ENCODE measurements at places on chromosomes 5 and 9.

- no peak for DNase-seq
These were observed 42.5 kb downstream of the TMEM167A start for GRCh38 chr5:83034528-83035207.

DNA sequence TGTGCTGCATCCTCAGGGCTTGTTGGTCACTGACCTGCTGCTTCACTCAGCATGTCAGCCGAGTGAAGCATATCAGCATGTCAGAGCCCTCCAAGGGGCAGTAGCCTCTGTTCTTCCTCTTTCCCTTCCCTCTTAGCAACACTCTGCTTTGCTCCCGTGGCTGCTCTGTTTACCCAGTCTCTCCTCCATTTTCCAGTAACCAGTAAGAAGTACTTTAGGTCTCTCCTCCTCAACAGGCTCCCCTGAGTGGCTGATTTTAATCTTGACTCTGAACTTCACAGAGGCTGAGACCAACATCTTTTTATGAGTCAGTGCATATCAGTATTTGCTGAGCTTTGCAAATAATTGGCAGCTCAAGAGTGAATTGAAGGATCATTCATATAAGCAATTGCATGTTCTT is 18.6 kb upstream of the ADRB2 start:
- no peak for DNase-seq

DNA sequence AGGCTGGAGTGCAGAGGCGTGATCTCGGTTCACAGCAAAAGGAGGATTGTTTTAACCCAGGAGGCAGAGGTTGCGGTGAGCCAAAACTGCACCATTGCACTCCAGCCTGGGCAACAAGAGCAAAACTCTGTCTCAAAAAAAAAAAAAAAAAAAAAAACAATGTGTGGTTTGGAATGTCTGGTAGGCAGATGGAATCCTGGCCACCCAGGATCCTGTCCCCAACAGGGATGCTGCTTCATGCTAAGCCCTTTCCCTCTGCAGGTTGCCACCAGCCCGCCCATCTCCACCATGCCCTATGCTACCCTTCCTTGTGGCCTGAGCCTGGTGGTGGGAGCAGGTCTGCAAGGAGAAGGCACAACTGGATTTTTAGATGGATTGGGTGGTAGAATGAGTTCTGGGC is 129.7 kb upstream of the HAND1 start:
- DNase-seq, result no peak

- no peak for DNase-seq
These were observed 20.8 kb downstream of the TMEM245 start for GRCh38 chr9:109098960-109099308.

DNA sequence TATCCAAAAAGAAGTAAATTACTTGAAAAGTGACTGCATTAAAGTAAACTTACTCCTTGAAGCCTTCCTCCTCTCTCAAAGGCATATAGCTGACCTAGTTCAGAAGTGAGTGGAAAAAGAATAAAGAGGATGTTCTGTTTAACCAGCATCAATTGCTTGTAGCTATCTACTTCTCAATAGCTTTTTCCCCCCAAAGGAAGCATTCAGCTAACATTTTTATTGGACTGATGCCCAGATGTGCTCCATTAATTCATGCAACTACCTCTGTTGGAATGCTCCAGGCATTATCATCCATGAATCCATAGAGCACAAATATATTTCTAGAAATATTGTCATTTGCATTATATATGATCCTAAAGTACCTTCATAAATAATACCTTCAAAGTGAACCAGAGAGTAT is 132.8 kb downstream of the RASEF start:
- no peak for DNase-seq

GRCh38 chr5:142325725-142326479 is 1.1 kb upstream of the SPRY4 start:
- peak; percentile 9 for DNase-seq

DNA sequence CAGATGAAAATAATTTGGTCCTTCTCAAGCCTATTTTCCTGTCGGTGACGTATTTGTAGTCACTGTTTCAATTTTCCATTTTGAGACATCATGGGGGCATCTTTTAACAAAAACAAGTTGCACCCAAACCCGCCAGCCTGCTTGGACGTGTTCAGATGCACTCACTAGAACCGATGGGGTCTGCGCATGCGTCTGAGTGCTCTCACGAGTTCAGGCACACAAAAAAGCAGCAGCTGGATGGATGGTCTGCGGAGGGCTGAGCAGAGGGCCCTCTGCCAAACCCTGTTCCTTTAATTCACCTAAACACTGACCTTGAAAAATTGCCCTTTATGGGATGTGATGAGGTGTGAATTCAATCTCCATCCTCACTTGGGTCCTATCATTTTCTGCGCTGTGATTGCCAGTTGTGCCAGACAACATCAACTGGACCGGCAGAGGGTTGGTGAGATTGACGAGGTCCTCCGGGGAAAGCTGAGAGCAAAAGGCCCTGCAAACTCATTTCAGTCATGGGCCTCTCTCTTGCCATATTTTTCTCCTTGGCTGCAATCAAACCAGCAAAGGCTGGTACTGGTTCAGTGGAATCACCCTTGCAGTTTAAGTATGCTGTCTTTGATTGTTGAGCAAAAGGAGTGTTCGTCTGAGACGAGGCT is 251.9 kb downstream of the NFIB start:
- no peak for DNase-seq

GRCh38 chr5:111197523-111197922 is 26.7 kb upstream of the CAMK4 start:
- no peak for DNase-seq

GRCh38 chr9:123749580-123750202 is 180.2 kb downstream of the DENND1A start:
- DNase-seq, result no peak

- DNase-seq, result no peak
These were observed 549.1 kb downstream of the CDK5RAP2 start for GRCh38 chr9:120030847-120031246.

DNA sequence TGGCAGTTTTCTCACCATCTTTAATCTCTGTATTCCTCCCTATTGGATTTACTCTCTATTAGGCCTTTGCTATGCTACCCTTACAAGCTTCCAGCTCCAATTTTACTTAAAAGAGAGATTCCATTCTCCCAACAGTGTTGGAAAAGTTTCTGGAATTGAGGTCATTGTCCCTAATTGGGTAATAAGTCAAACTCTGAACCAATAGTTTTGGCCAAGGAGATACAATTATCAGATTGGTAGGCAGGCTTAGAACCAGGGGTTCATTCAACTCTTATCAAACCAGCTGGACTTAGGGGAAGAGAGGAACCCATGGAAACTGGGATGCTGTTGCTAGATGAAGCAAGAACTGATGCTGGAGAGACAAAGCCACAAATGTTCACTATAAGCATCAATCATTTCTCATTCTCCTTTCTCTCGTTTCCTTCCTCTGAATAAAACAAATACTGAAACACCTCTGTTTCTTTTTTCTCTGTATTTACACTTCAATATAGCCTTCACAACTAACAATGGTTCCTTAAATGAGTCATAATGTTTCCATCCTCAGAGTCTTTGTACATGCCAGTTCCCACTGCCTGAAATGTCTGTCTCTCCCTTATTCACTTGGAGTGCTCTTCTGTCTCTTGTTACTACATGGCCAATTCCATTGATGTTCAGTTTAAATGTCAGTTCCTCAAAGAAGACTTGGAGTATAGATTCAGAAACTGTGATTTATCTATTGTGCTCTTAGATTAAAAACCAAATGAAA is 587.3 kb downstream of the GABRG2 start:
- no peak for DNase-seq

DNA sequence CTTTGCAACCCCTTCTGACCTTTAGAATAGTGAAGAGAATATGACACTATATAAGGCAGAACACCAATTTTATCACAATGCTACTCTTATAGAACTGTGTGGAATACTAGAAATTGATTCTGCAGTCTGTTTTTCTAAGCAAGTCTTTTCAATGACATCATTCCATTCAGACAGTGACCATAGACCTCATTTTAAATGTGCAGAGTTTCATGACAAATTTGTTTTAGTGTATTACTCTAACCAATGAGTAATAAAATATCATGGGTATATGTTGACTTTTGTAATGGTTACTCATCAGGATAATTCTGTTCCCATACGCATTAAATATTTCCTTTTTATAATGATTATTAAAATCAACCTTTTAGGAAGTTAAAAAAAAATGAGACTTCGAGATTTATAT is 219.9 kb downstream of the COX7C start:
- DNase-seq, result no peak

- no peak for DNase-seq
These were observed 28.7 kb upstream of the BARX1 start for GRCh38 chr9:93983875-93984274.

DNA sequence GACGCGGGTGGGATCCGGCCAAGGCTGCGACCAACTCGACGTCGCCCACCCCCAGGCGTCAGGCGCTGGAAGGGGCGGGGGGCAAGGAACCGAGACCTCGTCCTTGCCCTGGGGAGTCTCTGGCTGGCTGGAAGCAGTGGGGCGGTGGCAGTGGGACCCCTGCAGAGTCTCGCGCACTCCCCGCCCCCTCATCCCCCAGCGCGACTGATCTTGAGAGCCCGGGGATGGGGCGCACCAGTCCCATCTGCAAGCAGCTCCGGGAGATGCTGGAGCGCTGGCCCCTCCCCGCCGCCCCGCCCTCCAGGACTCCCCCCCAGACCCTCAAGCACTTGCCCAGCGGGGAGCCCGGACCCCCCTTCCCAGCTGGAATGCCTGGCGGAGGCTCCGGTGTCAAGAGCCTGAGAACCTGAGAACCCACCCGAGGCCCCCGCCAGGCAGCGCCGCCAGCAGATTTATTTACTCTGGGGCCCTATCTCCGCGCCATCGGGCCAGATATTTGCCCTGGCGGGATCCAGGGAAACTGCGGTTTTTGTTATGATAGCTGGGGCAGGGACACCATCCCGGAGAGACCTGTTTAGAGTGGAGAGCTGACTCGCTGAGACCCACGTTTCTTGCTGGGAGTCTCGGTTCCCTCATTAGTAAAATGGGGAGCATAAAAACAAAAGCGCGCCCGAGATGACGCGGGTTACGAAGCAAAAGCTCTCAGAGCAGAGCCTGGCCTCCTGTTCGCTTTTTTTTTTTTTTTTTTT is 1.2 kb downstream of the PRRT1B start:
- DNase-seq, result no peak

GRCh38 chr5:169744336-169744735 is 107.3 kb downstream of the DOCK2 start:
- no peak for DNase-seq

DNA sequence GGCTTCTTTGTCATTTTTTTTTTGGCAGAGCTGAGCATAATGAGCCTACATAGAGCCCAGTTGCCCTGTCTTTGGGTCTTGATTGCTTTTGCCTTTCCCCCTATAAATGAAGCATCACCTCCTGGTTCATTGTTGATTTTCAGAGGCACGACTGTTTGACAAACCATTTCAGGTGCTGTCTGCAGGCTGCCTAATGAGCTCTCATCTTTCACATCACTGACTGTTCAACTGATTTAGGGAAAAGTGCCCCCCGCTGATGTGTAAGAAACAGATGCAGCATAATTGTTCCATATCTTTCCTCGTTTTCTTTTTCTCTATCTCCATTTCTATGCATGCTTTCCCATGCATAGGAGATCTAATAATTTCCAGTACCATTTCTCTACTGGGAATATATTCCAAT is 338.6 kb downstream of the TMEM38B start:
- no peak for DNase-seq

DNA sequence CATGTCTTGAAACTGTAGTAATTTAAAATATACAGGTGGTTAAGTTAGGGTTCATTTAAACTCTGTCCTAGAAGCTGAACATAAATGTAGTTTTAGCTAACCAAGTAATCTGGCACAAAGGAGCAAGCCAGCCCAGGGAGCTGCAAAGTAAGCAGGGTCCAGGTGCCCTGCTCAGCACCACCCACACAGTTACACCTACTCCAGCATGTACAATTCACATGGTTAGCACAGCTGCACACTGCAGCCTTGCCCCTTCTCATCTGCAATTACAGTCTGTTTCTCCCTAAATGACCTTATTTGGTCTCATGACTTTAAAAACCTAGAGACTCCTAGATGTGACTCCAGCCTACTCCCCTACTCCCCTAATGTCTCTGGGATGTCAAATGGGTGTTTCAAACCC is 128.4 kb downstream of the EPB41L4A start:
- DNase-seq, result no peak

GRCh38 chr5:12315461-12315860 is 411.2 kb upstream of the CTNND2 start:
- no peak for DNase-seq

DNA sequence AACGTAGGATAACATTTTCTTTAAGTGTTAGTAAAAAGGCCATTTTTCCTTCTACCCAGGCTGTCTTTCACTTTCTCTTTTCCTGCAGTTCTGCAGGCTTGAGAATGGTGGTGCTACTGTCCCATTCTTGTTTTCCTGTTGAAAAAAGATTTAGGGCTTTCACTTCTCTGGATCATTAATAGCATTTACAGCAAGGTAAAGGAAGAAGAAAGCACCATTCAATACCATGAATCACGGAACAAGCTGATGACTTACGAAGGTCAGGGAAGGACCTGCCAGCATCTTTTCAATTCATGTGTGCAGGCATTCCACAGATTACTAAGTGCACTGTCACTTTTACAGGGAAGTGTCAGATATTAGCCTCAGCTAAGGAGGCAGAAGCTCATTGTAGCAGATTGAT is 292.8 kb downstream of the YTHDC2 start:
- no peak for DNase-seq

- peak; percentile 11 for DNase-seq
These were observed 47.5 kb upstream of the PLPP1 start for GRCh38 chr5:55582256-55582655.

GRCh38 chr9:137606005-137606621 is 627 bp downstream of the ARRDC1 start:
- no peak for DNase-seq

GRCh38 chr5:77224672-77225355 is 14.3 kb downstream of the PDE8B start:
- DNase-seq, result no peak

DNA sequence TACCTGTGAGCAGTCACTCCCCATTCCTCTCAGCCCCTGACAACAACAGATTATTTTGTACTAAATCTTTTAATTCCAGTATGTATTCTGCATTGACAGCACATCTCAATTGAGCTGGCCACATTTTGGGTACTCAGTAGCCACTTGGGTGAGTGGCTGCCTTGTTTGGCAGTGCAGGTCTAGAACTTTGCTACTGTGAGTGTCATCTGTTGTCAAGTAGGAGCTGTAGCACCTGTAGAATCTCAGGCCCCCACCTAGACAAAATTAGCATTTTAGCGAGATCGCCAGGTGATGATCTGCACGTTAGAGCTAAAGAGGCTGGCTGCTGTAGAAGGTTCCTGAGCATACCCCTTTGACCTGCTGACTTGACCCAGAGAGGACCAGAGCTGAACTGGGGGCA is 44.4 kb upstream of the CPEB4 start:
- no peak for DNase-seq

DNA sequence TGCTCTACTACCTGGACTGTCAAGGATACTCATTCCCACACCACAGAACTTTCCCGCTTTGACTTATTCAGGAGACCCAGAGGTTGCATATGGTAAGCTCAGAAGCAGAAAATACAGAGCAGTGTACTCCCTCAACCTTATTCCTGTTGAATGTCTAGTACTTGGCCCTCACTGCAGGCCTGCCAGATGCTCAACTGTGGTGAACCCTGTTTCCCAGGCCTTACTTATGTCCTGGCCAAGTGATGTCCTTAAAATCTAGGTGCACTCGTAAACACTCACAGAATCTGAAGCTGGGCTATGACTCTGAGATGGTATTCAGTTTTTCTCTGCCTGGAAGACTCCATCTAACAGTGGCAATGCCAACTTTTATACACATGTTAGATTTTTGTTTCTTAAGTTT is 21.0 kb downstream of the DIAPH1 start:
- DNase-seq, result no peak

All from CD4-positive, alpha-beta T cell treated with Interleukin-10 for 1 hour (primary cell).